B cell (primary cell): ENCODE measurements at places on chromosomes 7 and 10.
A peak's percentile ranks its signal among the peaks of the same experiment; 100 is the strongest.

DNA sequence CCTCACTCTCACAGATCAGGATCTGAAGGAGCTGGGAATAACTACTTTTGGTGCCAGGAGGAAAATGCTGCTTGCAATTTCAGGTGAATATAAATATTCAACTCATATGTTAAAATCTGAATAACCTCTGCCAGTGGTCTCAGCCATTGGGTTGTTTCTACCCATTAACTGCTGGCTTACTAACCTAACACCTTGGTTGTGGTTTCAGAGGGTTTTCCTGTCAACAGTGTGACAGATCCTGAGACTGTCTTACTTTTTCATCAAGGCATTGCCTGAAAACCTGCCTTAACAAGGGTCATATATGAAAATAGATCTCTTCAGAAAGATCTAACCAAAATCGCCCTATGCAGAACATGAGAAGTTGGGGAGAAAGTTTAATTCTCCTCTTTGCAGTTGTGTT, 307.7 kb downstream of the BICC1 start:
- no peak for DNase-seq

DNA sequence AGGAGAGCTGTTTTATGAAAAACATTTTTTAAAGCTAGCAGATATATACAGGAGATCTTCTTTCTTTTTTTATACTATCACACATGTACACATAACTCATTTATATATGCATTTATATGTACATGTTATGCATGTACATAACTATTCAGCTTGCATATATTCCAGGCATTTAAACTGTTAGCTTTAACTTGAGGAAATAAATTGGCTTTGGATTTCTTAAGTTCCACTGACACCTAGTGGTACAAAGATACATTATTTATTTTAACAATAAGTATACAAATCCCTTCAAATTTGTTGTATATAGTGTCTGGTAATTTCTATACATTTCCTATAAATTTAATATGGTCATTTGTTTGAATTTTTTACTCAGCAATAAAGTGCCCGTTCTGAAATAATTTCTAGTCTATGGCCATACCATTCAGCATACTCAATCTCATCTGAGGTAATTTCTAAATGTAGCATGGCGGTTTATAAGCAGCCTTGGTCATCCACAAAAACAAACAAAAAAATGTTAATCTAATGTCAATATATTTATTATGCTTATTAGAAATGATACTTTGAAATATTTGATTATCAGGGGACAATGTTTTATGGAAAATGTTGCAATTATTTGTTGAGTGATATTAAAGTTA, 11.6 kb downstream of the ZDHHC6 start:
- peak; percentile 35 for DNase-seq

GRCh38 chr10:33106767-33107166, 148.7 kb upstream of the ITGB1 start:
- DNase-seq: no peak

DNA sequence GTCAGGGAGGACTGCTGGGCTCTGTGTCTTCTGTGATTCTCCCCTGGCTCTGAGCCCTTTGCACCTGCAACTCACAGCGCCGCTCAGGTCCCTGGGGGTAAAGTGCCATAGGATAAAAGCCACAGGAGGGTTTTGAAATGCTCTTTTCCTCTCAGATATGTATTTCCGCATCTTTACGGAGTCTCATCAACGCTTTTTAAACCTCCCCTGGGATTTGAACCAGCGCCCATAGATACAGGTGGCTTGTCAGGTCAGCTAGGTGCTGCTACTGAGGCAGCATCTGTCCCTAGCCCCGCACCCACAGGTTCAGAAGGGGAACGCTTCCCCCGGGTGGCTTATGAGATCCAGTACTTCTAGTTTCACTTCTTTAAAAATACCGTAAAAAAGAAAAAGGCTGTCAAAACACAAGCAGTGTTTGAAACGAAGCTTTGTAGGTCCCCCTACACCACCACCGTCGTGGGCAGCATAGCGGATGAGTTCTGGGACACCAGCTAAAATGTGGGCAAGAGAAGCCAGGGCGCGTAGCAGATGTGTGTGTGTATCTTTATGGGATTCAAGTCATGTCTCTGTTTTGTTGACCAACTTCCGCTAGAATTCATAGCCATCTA, 173.5 kb downstream of the CUX1 start:
- DNase-seq: peak; percentile 86

- no peak for DNase-seq
Measured at GRCh38 chr10:68088740-68089139, 13.7 kb upstream of the HERC4 start.

DNA sequence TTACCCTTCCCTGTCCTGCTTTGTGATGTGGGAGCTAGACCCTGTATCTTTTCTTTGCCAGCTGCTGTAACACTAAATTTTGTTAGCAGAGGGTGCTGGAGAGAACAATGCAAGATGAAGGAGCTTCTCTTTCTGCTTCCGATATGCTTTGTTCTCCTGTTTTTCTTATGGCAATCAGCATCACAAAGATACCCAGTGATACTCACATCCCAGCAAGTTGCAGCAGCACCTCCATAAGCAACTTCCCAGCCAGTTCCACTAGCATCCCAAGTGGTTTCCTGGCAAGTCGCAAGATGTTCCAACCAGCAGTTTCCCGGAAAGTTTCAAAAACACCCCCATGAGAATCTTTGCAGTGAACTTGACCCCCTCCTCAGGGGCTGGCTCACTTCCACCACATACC, 148.6 kb downstream of the IMMP2L start:
- DNase-seq: no peak

- no peak for DNase-seq
Measured at GRCh38 chr7:81469869-81470723, 299.8 kb downstream of the HGF start.

GRCh38 chr7:128884561-128885369, 22.1 kb downstream of the ATP6V1F start:
- no peak for DNase-seq

DNA sequence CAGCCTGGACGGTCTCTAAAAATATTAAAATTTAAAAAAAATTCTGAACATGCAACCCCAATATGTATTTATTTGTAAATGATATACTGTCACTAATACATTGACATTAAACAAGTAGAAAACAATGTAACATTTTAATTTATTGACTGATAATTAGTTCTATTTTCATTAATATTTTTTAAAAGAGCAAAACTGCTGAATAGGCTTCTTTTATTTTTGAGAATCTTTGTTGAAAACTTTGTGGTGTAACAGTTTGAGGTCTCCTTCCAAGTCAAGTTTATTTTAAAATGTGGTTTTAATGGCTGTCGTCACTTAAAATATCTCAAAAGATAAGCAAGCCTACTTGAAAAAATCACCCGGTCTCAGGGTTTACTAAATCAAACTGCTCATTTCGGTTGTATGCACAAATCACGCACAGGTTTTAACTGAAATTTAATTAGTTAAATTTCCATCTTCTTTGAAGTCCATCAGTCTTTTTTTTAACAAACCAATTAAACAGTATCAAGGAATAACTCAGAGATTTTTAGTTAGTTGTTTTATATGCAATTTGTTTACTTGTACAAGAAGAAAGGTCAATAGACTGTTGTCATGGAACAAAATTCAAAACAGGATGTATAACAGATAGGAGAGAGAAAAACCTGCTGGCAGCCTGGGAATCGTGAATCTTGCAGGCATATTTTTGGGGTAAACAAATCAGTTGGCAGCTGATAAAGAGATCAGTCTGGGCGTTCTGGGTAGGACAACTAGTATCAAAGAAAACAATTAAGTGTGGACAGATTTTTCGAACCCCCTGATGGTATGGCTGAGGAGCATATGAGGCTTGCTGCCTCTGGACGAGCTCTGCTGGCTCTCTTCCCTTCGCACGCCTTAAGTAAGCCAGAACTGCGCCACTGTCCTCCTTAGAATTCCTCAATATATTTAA, 9.7 kb upstream of the EDRF1 start:
- no peak for DNase-seq

GRCh38 chr10:89845541-89846280, 144.3 kb downstream of the KIF20B start:
- DNase-seq: no peak

GRCh38 chr10:35696392-35697287, 54.5 kb upstream of the FZD8 start:
- DNase-seq: no peak

GRCh38 chr7:158102897-158103296, 484.7 kb downstream of the PTPRN2 start:
- DNase-seq: no peak

GRCh38 chr10:90180886-90181691, 479.7 kb downstream of the KIF20B start:
- DNase-seq: no peak

DNA sequence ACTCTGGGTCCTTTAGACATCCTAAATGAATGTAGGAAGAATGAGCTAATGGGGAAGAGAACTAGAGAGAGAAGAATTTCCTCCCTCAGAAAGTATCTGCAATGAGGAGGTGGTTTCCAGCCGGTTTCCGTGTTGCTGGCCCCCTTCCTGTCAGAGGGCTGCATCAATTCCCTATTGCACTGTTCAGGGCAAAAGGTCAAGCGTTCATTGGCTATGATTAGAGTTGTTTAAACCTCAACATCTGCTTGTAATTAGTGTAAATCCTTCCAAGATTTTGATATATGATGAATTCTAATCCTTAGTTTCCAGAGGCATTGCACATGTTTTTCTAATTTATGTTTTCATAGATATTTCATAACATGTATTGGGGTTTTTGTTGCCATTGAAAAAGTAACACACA, 107.3 kb upstream of the SGCE start:
- no peak for DNase-seq

- peak; percentile 77 for DNase-seq
Measured at GRCh38 chr10:116849248-116850057, at the start of gene ENO4. Gene ENO4, plus strand, starts transcription at chr10:116849499. Its CDS starts 68 bp downstream, at chr10:116849567.

- DNase-seq: no peak
Measured at GRCh38 chr10:84340187-84340586, 11.8 kb downstream of the CCSER2 start.

- DNase-seq: no peak
Measured at GRCh38 chr7:158289761-158290523, 297.7 kb downstream of the PTPRN2 start.

DNA sequence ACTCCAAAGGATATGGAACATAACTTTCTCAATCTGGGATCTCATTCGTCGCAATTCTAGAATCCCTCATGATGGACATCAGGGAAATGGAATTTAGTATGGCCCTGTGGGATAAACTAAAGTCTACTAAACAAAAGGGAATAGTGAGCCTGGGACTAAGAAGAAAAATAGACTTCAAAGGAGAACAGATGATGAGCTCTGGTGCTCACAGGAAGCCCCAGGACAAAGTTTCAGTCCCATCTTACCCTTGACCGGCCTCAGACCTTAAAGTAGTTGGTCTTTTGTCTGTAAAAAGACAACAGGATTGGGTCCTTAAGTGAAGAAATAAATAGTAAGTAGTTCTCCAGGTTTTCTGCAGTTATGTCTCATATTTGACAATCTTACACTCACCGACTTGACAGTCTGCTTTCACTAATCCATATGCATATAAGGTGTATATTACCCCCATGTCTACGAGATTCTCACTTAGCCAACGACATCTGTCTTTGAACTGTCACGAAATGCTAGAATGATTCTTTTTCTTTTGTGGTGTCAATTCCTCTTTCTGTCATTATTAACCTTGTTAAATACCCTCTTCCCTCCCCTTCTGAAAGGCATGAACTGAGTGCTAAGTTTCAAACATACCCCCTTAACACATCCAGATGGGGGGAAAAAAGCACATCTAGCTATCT, 10.9 kb upstream of the IKZF1 start:
- peak; percentile 35 for DNase-seq

DNA sequence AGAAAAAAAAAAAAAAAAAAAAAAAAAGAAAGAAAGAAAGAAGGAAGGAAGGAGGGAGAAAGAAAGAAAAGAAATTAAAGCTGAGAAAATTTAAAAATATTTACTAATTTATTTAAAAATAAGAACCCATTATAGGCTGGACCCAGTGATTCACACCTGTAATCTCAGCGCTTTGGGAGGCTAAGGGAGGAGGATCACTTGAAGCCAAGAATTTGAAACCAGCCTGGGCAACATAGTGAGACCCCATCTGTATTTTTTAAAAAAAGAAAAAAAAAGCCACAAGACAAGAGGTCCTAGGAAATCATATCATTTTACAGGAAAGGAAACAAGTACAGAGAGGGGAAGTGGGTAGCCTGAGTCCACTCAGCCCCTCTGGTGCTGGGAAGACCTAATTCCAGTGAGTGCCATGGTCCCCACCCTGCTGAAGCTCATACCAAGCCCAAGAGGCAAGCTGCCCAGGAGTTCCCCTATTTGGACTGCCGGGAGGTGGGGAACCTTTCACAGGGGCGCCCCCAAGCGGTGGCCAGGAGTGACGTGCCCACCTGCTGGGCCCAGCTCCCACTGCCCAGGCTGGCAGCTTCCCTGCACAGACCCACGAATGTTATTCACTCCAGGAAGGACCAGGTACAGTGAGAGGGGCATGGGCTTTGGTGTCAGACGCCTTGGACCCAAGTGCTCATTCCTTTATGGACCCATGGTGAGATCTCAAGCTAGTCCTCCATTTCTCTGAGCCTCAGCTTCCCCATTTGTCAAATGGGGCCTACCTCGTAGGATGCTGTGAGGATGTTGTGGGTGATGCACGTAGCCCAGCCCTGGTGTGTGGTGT, 133.6 kb downstream of the ZMIZ1 start:
- DNase-seq: peak; percentile 51

DNA sequence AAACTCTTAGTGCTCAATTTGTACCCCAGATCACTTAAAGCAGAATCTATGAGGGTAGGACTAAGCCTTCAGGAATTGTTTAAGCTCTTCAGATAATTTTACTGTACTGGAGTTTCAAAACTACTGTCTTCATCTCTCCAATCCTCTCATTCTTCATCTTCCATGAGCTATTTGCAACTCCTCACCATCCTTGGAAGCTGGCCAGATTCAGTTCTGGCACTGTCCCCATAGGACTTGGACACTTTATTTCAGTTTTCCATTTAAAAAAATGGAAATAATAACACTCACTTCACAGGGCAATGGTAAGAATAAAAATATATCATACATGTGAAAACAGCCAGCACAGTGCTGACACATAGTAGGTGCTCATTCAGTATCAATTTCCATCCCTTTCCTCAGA, 74.6 kb downstream of the PPP1R17 start:
- no peak for DNase-seq

- DNase-seq: no peak
Measured at GRCh38 chr10:8059191-8059936, 4.9 kb downstream of the GATA3 start.

- DNase-seq: no peak
Measured at GRCh38 chr7:65477326-65477725, 103.7 kb downstream of the ZNF92 start.

DNA sequence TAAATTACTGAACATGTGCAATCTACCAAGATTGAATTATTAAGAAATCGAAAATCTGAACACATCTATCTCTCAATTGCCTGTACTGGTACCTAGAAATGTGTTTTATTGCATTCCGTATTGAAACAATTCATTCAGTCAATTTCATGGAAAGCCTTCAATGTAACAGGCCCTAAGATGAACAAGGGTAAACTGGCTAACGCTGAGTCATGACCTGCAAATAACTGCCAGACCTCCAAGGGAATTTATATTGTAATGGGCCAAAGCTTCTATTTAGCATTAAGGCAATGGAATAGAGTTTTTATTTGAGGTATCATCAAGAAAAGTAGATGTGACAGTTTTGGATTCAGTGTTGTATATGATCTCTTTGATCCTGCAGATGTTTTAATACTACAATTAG, 49.9 kb upstream of the CD36 start:
- no peak for DNase-seq
